ENCODE measurements at places on chromosomes 1 and 21. TPM values are rescaled to one million over a fixed set of nuclear protein-coding genes. Genes with fewer than 3 reads are reported as not detected.

REG4 gene
- total RNA-seq = not detected

SNX27 gene
- 15.3 TPM for total RNA-seq

DNA sequence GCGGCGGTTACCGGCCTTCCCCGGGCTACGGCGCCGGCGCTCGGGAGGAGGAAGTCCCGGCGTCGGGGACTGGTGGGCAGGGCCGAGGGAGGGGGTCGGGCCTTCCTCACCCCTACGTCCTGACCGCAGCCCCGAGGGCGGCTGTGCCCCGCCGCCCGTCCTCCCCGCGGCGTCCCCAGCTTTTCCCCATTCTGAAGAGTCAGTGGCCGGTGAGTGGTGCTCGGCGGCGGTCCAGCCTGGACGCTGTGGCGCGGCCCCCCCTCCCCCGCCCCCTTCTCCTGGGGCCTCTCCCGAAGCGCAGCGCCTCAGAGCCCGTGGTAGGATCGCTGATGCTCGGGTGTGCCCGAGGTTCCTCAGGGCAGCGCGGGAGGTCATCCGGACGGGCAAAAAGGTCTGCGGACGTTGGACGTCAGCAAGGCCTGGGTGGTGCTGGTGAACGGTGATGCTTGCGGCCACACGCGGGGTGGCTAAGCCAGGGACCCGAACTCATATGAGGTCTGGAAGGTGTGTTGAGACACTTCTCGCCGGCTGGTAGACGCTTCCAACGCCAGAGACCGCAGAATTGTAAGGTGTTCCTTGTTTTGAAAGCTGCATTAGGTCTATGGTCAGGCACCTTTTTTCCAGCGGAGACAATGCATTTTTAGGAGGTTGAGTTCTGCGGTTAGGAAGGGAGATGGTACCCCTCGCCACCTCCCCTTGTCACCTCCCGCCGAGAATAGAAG, 725 bp downstream of the SLC25A33 start:
- H3K27me3 ChIP-seq = no peaks in the 10 kb centered on the region
- peak; percentile 84 for DNase-seq
- peaks cover 25% of the 10 kb centered on the region for H3K4me1 ChIP-seq
- H3K36me3 ChIP-seq = peaks cover 25% of the 10 kb centered on the region
- H3K27ac ChIP-seq = peak overlapping the region; percentile 85

GRCh38 chr1:220516014-220516721, 11.8 kb upstream of the MARK1 start:
- no peaks in the 10 kb centered on the region for H3K4me1 ChIP-seq
- H3K27ac ChIP-seq = no peak overlapping the region
- no peak for DNase-seq
- H3K4me3 ChIP-seq = no peak overlapping the region
- no peaks in the 10 kb centered on the region for H3K36me3 ChIP-seq

GRCh38 chr1:67644566-67644965, 40.4 kb upstream of the GADD45A start:
- DNase-seq = no peak
- H3K27ac ChIP-seq = no peak overlapping the region
- H3K36me3 ChIP-seq = no peaks in the 10 kb centered on the region
- H3K4me1 ChIP-seq = peaks cover 25% of the 10 kb centered on the region

GRCh38 chr1:188782220-188782841, 1695.3 kb downstream of the BRINP3 start:
- no peak overlapping the region for H3K4me3 ChIP-seq
- no peaks in the 10 kb centered on the region for H3K36me3 ChIP-seq
- no peak overlapping the region for H3K27ac ChIP-seq
- DNase-seq = peak; percentile 45

DNA sequence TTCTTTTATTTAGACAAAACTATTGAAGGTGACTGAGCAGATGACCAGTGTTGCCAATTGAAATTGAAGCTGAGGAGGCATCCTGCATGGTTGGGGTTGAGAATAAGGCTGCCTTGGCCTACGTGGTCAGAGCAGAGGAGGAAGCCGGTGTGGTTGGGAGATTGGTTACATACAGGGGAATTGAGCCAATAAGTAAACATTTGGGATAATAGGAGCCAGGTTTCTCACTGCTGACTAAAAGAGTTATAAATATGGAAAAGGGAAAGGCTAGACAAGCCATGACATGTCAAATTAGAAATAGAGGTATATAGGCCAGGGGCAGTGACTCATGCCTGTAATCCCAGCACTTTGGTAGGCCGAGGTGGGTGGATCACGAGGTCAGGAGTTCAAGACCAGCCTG, 15.8 kb downstream of the SNX7 start:
- DNase-seq = no peak
- H3K4me1 ChIP-seq = no peaks in the 10 kb centered on the region
- no peak overlapping the region for H3K27ac ChIP-seq
- H3K27me3 ChIP-seq = no peaks in the 10 kb centered on the region
- H3K4me3 ChIP-seq = no peak overlapping the region
- H3K36me3 ChIP-seq = no peaks in the 10 kb centered on the region

DNA sequence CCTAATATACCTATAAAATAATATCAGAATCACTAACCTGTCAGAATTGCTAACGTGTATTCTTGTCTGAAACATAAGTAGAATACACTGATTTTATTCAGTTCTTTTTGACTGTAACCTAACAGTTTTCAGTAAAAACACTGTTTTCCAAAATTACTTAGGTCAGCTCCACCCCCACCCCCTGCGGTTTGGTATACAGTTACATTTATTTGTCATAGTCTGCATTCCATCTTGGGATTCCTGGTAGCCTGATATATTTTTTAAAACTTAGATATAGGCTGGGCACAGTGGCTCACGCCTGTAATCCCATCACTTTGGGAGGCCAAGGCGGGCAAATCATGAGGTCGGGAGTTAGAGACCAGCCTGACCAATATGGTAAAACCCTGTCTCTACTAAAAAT, 19.8 kb upstream of the ABCD3 start:
- no peak for DNase-seq
- no peak overlapping the region for H3K4me3 ChIP-seq
- no peaks in the 10 kb centered on the region for H3K36me3 ChIP-seq
- peaks cover 12% of the 10 kb centered on the region for H3K27me3 ChIP-seq
- no peaks in the 10 kb centered on the region for H3K4me1 ChIP-seq

DNA sequence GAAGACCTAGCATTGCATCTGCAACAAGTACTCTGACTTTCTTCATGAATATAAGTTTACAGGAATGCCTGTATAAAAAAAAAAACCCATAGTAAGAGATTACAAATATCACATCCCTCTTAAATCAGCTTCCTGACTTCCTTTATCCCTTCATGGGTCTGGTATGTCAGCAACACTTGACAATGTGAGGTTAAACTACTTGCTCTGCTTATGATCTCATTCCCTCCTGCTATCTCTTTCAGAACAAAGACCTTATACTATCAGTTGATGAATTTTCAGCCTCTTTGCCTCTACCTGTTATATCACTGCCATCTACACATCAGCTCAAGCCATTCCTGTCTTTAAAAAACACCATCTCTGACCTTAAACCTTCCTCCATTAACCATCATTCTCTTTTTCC, 130.9 kb upstream of the SAMSN1 start:
- H3K4me1 ChIP-seq = peaks cover 8% of the 10 kb centered on the region
- peak; percentile 34 for DNase-seq
- H3K27me3 ChIP-seq = no peaks in the 10 kb centered on the region

DNA sequence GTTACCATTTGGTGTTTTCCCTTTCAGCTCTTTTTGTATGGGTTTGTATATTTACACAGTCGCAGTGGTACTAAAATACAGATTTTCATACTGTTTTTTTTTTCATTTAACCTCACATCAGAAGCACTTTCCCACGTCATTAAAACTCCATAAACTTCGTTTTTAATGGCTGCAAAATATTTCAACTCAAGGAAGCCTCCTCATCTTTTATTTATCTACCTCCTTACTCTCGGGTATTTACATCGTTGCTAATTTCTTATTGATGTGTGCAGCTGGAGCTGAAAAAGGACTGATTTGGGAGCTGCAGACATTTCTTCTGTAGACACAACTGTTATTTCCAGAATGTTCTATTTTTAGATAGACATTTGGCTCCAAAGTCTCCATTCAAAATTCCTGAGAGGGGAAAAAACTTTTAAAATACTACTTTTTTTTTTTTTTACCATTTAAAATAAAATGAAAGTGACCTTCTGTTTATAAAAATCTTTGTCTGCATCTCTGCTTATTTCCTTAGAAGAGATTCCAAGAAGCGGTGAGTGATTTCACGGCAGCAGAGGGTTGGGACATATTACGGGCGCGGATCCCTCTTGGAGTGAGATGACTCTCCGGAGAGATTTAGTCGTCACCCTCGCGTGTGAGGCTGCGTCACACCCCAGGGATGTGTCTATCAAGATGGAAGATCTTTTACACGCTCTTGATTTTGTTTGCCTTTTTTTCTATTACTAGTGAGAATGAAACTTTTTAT, 10.1 kb downstream of the RUNX3 start:
- no peak for DNase-seq
- H3K36me3 ChIP-seq = no peaks in the 10 kb centered on the region
- H3K4me1 ChIP-seq = peaks cover 10% of the 10 kb centered on the region
- H3K27ac ChIP-seq = no peak overlapping the region
- peaks cover 73% of the 10 kb centered on the region for H3K27me3 ChIP-seq

DNA sequence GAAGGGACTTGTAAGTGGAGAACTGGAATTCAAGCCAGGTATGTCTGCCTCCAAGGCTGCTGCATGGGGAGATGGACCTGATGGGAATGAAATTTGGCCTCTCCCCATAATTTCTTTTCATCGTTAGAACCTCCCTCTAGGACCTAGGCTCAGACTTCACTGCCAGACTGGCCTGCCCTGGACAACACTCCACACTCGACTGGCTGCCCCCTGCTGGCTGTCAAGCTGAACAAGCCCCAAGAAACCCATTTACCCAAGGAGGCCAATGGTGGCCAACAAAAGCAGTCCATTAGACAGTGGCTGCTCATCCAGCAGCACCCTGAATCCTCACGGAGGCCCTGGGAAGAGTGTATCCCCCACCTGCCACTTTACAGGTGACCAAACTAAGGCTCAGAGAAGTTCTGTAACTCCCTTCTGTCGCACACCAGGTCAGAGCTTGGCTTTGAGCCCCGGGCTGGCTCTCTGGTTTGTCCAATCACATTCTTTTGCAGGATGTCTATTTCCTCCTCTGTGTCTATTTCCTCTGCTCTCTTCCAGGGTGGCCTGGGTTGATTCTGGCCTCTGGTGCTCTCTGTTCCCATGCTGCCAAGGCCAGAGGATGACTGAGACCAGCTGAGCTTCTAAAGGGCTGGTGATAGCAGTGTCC, 3.8 kb downstream of the RNF186 start:
- no peak overlapping the region for H3K27ac ChIP-seq
- H3K4me3 ChIP-seq = no peak overlapping the region
- no peaks in the 10 kb centered on the region for H3K36me3 ChIP-seq
- peaks cover 2% of the 10 kb centered on the region for H3K4me1 ChIP-seq
